KBM-7 (cell line): ENCODE measurements at places on chromosomes 4 and X.
A peak's percentile ranks its signal among the peaks of the same experiment; 100 is the strongest.

DNA sequence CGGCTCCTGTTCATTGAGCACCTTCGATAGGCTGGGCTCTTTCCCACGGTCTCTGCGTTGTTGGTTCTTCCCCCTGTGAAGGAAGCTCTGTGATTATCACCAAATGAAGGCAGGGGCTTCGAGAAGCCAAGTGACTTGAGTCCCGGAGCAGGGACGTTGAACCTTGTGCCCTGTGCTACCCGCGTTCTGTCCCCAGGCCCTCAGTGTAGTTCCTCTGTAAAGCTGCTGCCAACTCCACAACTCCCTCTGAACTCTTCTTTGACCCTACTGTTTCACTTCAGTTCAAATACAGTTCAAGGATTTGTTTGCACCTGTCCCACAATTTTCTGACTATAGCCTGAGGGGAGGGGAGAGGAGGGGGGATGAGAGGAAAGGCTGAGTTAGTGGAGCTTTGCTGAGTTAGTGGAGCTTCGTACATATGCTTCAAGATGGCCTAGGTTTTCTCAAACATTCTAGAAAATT lies 635 bp upstream of the PHF8 start:
- no peak for DNase-seq

GRCh38 chr4:73193155-73193554 lies 65.4 kb downstream of the ANKRD17 start:
- no peak for DNase-seq

GRCh38 chr4:37793562-37793961 lies 32.9 kb upstream of the PGM2 start:
- peak; percentile 42 for DNase-seq

DNA sequence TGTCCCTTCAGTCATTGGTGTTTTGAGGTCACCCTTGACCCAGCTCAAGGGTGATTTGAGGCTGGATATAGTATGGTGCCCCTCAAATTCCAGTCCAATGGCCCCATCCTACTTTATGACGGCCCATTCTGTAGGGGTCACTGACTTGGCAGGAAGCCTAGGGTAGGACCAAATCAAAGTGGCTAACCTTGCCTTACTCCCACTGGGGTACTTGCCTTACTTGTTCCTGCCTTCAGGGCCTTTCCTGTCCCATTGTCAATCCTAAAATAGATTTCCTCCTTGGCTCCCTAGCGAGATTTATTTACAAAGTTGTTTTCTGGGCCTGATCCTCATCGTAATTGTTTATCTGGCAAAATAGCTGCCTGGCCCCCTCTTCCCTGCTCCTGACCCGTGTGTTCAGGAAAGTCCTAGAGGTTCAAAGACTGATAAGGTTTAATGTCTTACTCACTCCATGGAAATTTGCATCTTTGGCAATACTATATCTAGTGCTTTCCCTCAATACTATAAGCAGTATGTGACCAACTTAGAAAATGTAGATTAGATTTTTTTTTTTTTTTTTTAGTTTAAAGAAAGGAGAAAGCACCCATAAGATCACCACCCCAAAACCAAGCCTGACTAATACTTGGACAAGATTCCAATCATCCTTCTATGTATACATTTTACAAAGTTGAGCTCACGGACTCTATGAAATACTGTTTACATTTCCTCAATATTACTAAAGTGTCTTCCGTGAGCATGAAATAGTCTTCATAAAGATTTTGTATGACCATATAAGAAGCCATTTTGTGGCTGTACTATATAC lies 44.8 kb downstream of the MSN start:
- no peak for DNase-seq

DNA sequence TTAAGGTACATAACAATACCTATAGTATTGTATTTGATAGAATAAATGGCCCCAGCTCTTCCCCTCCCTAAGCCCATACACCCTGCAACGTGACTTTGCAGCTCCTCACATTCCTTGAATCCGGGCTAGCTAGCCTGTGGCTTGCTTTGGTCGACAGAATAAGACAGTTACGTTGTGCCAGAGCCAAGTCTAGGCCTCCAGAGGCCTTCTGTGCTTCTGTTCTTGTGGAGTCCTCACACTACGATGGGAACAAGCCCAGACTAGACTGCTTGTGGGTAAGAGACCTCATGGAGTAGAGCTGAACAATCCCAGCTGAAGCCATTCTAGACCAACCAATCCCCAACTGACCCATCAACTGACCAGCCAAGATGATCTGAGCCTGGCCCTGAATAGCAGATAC lies 102.4 kb upstream of the PLAC1 start:
- DNase-seq = no peak

DNA sequence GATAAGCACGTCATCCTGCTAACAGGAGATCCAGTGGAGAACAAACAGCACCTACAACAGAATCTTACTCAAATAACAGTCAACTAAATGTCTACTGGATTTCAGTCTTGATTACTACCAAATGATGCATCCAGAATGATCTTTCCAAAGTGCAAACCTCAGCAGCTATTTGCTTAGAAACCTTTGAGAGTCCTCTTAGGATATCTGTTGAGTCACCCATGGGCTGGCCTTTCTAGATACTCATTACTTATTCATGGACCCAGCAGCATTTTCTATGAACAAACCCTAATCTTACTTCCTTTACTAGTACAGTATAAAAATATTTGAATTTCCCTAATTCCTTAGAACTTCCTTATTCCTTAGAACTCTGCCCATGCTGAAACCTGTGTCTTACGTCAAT lies 118.5 kb upstream of the PABPC4L start:
- no peak for DNase-seq

DNA sequence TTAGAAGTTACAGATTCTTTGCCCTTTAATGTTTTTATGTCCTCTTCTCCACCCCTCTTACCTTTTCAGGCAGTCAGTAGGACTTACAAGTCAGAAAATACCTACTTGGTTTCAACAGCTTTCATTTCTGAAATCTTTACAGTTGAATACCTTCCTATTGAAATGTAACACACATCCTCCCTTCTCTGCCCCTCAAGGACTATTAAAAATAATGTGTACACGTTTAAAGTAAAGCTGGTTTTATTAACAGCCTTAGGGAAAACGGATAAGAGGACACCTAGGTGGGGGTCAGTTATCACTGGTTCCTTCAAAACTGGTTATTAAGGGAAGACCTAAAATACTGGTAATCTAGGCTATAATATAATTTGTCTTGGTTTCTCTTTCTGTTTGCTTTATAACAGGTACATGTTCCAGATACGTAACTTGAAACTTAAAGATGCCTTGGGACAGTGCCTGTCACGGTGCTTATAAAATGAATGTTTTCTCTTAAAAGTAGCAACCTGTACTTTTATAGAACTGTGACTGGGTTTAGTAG lies 1.8 kb downstream of the CCSER1 start:
- no peak for DNase-seq

- DNase-seq = no peak
Measured at GRCh38 chrX:119288890-119289393, 52.9 kb downstream of the PGRMC1 start.

GRCh38 chr4:114149-114548 lies 10.2 kb upstream of the ZNF718 start:
- DNase-seq = no peak

GRCh38 chrX:116801943-116802342 lies 339.2 kb upstream of the CT83 start:
- DNase-seq = no peak

- no peak for DNase-seq
Measured at GRCh38 chr4:124325690-124326089, 386.8 kb downstream of the ANKRD50 start.

DNA sequence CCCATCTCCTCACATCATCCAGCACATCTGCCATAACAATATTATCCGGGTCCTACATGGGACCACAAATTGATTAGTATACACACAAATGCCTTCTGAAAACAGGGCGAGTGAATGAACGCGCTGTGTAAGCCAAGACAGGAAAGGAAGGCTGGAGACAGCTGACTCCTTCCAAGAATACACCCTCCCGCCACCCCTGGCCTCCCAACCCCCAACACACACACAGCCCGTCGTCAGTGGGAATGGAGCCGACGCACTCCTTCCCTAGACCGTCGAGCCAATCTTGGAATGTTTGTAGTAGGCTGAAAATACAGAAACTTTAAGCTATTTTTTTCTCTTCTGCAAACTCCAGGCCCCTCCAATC lies 319 bp upstream of the MAGEH1 start:
- DNase-seq = no peak

- no peak for DNase-seq
Measured at GRCh38 chr4:4203688-4204400, 22.9 kb downstream of the OTOP1 start.

GRCh38 chr4:8175686-8176085 lies 17.1 kb upstream of the ABLIM2 start:
- no peak for DNase-seq

DNA sequence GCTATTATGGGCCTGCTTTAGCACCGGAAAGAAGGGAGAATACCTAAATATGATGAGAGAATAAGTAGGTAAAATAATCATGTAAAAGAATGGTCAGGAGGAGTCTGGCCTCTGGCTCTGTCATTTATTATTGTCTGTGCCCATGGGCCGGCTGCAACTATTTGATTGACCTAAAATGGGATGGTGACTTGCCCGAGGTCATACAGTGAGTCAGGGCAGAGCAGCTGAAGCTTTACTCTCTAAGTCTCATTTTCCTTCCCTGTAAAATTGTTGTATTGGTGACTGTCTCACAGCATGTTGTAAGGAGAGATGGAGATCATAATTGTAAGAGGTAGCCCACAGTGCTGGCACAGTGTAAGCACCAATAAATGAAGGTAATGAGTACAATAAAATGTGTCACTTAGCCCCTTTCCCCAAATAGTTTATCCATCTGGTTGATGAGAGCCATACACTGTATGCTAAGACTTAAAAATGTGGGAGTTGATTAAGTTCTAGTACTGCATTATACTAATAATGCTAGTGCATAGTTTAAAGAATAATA lies 39.6 kb downstream of the RUFY3 start:
- no peak for DNase-seq

- no peak for DNase-seq
Measured at GRCh38 chr4:90002441-90003062, 107.9 kb downstream of the MMRN1 start.

- no peak for DNase-seq
Measured at GRCh38 chr4:2511645-2512131, 24.8 kb upstream of the FAM193A start.

DNA sequence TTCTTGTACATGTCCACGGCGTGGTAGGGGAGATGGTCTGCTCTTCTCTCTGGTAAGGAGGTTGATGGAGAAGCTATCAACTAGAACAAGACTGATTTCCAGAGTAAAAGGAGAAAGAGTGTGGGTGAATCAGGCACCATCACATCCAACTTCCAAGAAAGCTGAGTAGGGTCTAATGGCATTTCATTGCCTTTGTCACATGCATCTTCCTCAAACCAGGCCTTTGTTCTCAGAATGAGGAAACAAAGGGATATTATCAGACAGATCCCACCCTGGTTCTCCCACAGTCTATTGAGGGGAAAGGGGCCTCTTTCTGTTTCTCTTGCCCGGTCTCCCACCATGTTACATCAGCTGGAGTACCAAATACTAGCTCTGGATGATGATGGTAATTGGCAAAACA lies 160.2 kb upstream of the RBPJ start:
- no peak for DNase-seq

- DNase-seq = no peak
Measured at GRCh38 chrX:87327267-87327666, 190.3 kb upstream of the KLHL4 start.
